Stimulated activated CD4-positive, alpha-beta T cell treated with anti-CD3 and anti-CD28 coated beads, Interleukin-4, amount 100 ng/mL, for 1 hour (primary cell): ENCODE measurements at places on chromosomes 2 and 18.

GRCh38 chr2:153595939-153596338 lies 117.4 kb upstream of the RPRM start:
- DNase-seq, result no peak

DNA sequence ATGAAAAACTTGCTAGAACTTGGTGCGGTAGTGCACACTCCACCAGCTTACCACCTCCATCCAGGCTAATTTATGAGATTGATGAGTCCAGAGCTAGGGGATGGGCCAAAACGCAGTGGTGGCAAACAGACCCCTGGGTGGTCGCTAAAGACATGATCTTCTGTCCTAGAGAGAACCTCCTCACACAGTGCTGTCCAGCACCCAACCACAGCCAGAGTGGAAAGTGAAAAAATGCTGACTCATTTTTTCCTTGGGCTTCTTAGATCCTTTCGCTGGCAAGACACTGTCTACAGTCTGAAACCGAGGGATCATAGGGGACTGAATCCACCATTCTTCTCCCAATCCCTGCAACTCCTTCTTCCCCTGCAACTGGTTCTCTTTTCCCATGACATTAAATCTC lies 4.1 kb downstream of the ANTXR1 start:
- no peak for DNase-seq

DNA sequence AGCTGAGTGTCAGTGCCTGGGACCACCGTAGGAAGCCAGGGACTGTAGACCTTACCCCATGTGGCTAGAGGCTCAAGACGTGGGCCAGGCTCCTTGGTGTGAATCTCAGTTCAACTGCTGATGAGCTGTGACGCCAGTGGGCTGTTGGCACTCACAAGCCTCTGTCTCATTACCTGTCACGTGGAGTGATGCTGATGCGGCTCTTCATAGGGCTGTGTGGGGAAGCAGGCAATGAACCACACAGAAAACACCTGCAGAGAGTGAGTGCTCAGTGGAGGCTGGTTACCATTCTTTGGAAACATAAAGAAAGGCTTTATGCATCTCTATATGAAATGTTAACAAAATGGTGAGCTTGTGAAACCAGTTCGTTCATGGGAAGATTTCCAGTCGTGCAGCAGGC lies 36.1 kb downstream of the CREG2 start:
- no peak for DNase-seq

GRCh38 chr2:6139916-6140315 lies 447.7 kb downstream of the SOX11 start:
- DNase-seq, result no peak

- no peak for DNase-seq
Observed at GRCh38 chr18:12361770-12362378, 15.2 kb downstream of the AFG3L2 start.

GRCh38 chr2:28487258-28487657 lies 8.6 kb upstream of the PLB1 start:
- no peak for DNase-seq

DNA sequence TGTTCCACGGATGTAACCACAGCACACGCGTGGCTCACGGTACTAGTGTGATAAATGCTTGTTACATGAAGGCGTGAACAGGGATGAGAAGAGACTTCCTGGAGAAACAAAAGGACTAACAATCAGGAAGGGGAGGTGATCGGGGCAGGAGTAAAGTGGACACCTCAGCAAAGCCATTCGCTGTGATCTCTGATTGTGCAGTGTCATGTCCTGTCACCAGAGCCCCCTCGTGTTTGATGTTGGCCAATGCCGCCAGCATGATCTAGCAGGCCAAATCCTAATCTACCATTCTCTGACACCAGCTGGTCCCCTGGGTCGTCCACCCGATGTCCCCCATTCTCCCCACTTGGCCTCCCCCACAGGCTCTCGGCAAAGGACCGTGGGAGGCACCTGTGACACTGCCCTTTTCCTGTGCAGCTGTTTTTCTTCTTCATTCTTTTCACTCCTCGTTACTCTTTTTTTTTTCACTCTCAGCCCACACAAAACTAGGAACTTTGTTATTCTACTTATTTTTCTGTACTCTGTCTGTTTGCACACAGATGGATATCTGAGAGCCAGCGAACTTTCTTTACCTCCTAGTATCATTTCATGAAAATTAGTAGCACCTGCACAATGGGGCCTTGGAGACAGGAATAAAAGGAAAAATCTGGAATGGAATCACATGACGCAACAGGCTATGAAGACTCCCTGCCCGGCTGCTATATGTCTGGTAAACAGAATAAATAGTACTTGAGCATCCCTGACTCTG lies 146.8 kb downstream of the TGIF1 start:
- peak; percentile 46 for DNase-seq

- no peak for DNase-seq
Observed at GRCh38 chr2:225911019-225911418, 511.5 kb downstream of the NYAP2 start.

DNA sequence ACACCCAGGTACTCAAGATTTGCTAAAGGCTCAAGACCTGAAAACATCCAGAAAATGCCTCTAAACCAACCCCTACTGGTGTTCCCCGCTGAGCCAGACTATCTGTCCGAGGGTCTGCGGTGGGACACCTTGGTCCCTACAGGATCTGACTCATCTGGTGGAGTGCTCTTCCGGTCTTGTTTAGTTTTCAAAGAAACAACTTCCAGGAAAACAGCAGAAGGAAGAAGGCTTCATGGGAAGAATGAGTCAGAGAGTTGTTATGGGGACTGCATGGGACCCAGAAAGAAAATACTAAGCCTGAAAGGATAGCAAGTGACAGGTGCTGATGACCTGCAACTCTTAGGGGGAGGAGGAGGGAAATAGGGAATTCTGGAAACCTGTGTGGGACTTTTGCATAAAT lies 41.3 kb downstream of the ZFP36L2 start:
- no peak for DNase-seq

- DNase-seq, result no peak
Observed at GRCh38 chr2:1234731-1235308, 178.4 kb upstream of the TPO start.

DNA sequence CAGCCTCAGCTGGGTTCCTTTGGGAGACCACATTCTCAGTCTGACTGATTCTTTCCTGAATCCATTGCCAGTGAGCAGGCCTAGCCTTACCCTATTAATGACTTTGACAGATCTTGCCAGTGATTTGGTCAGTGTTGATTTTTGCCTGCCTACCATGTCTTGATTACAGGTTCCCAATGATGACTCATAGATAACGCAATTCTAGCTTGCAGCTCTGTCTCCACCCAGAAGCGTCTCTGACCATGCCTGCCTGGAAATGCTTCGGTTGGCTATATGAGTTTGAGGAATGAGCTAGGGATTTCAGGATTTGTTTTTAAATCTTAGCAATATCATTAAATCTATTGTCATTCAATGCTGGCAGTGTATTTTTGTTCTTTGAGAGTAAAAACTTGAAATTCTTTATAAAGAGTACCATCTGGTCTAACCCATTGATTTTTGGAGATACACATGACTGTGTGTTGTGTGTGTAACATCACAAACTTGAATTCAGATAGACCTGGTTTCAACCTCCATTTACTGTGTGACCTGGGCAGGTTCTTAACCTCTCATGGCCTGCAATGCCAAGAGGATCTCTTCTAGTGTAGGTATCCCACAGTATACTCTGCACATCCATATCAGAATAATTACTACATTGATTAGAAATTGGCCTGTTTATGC lies 57.0 kb downstream of the CCDC150 start:
- DNase-seq, result no peak

DNA sequence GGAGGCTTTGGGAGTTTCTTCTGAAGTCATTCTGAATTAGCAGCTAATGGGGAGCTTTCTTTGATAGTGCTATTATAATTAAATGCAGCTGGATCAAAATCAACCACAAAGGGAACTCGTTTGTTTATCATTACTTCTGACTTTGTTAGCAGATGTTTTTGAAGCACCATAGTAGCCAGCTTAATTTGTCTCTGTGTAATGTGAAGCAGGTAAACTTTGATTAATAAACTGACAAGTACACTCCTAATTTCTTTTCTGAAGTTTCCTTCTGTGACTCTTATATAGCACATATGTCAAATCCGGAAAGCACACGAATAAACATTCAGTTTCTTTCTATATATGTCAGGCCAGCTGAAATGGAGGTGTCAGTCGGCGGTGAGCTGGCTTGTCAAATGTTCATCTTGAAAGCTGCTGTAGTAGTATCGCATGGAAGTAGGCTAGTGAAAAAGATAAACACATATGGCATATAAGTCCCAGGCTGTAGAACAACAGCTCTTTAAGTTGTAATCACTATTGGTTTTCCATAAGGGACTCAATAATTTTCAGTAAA lies 451.9 kb upstream of the ZEB2 start:
- no peak for DNase-seq

DNA sequence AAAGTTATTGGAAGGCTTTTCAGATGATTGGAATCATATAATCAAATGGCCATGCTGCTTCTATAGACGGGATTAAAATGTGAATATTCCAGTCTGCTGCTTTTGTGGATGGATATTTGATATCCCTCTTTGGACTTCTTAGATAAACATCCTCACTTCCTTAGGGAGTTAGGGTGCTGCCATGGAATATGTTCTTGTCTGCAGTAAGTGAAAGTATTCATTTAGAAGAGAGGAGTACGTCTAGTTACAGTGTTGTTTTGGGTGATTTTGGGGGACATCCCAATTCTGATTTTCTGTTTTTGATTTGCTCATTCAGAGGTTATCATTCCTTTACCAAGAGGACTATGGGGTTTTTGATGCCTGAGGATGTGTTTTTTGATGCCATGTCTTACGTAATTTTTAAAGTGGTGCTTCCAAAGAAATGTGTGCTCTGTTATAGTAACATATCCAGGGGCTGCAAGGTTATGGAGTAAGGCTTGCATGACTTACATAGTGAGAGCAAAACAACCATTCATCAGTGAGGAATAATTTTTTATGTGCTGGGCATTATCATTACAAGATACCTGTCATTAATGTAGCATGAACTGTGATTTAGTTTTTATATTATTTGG lies 33.6 kb downstream of the ASXL3 start:
- no peak for DNase-seq

DNA sequence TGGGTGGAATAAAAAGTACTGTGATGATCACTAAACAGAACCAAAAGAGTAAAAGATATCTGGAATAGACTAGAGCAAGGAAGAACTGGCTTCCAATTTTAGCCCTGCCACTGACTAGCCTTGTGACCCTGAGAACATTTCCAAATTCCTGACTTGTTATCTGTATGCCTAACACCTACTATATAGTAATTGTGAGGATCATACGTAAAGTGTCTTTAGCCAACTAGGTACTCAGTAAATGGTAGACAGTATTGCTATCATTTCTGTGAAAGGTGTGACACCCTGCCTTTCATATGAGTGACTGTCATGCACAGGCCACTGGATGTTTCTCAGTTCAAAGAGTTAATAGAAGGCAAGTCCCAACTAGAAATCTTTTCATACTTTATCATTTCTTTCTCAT lies 29.8 kb downstream of the CYTIP start:
- no peak for DNase-seq

GRCh38 chr2:19873014-19873413 lies 28.8 kb downstream of the TTC32 start:
- no peak for DNase-seq

- DNase-seq, result no peak
Observed at GRCh38 chr2:174322746-174323145, 12.0 kb upstream of the SP9 start.

- DNase-seq, result no peak
Observed at GRCh38 chr2:150008901-150009300, 421.3 kb upstream of the MMADHC start.

DNA sequence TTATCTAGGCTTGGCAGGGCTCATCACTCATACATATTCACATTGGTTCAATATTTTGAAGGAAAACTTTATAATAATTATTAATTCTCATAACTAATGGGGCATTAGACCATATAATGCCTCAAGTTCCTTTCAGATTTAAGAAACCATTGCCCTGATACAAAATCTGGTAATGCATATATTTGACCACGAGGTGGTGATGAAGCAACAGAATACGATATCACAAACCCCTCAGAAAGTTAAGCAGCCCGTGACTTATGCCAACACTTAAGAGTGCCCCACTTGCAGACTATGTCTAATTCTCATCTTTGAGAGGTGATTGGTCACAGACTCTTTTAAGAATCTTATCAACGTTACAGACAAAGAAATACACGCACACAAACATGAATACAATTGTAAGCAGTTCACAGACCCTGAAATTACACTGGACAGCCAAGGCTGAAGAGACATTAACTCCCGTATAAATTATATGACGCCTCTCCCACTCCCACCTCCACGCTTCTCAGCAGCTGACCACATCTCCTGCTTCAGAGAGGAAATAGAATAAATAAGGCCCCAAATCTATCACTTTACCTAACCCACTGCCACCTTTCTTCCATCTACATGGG lies 20.7 kb upstream of the DNAH6 start:
- DNase-seq, result no peak

DNA sequence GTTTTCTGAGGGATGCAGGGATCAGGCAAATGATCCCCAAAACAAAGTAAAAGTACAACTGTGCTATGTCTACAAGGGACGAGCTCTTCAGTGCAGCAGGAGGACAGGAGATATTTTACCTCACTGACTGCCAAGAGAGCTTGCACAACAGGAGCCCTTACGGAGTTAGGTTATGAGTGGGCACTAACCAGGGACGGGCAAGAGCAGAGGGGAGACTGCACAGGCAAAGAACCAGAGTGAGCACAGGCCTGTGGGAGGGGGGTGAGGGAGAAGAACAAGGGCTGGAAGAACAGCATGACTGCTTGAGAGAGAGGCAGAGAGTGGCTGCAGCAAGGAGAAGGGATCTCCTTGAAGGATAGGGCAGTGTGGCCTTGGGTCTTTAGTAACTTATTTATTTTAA lies 101.1 kb upstream of the PID1 start:
- no peak for DNase-seq

DNA sequence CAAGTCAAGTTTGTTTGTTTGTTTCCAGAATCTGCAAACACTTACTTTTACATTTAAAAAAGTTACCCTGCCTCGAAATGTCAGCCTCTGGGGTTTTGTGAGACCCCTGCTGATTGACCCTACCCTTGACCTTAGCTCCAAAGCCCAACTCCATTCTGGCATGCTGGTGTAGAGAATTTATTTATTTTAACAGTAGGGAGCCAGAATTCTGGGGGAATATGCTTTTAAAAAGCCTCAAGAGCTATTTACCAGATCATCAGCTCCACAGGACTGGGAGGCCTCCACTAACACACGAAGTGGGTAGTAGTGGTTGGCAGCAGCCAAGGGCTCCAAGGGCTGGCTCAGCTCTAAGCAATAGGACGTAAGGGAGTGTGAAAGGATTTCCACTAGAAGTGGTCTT lies 23.2 kb upstream of the GREB1L start:
- DNase-seq, result no peak

DNA sequence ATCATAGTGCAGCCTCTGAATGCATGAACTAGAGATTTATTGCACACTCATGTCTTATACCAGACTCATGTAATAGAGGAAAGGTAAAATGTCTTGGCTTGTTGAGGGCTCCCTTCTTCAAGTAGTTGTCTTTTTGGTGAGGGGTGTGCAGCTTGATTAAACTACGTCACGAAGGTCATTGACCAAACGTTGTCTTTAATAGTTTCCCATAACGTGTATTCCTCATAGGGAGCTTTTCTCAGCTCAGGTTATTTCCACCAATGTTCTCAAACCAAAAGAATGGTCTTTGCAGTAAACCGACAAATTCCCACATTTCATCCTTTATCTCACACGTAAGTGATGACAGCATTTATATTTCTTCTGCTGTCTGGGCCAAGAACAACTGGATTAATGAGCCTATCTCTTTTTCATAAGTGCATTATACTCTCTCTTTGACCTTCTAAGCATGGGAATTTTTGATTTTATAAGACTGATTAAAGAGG lies 547.7 kb upstream of the ZEB2 start:
- no peak for DNase-seq
